ENCODE measurements at places on chromosomes 12 and 14.

GRCh38 chr12:69000540-69001243, 67.7 kb upstream of the CPM start:
- no peak for DNase-seq

- DNase-seq = no peak
These were observed 122.9 kb upstream of the AEBP2 start for GRCh38 chr12:19316425-19316824.

- DNase-seq = no peak
These were observed 21.4 kb downstream of the AREL1 start for GRCh38 chr14:74691456-74691855.

GRCh38 chr12:2373307-2373706, 320.5 kb downstream of the CACNA1C start:
- DNase-seq = no peak

- DNase-seq = no peak
These were observed 42.8 kb downstream of the PRMT8 start for GRCh38 chr12:3533703-3534386.

DNA sequence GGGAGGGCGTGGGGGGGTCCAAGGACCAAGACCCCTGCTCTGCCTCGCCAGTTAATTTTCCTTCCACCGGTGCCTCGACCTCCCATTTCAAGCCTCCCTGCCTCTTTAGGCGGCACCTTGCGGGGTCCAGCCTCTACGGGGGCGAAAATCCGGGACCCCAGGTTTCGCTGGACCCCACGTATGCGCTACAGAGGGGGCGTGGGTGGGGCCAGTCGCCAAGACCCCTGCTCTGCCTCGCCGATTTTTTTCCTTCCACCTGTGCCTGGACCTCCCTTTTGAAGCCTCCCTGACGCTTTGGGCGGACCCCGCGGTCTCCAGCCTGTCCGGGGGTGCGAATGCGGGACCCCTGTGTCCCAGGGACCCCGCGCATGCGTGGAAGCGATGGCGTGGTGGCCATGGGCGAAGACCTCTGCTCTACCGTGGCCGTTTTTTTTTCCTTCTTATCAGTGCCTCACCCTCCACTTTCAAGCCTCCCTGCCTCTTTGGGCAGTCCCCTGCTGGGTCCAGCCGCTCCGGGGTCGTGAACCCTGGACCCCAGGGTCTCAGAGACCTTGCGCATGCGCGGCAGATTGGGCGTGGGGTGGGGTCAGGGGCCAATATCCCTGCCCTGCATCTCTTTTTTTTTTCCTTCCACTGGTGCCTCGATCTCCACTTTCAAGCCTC, 324.2 kb downstream of the ALG10 start:
- DNase-seq = no peak

GRCh38 chr12:30082381-30082780, 298.6 kb upstream of the TMTC1 start:
- no peak for DNase-seq
